Fibroblast of upper back skin (primary cell): ENCODE measurements at places on chromosomes 1 and 21.

GRCh38 chr1:228334226-228334935 is 72.3 kb downstream of the TRIM11 start:
- no peak for DNase-seq

GRCh38 chr1:244067893-244068292 is 16.8 kb downstream of the ZBTB18 start:
- DNase-seq: no peak

GRCh38 chr1:39828734-39829133 is 40.1 kb upstream of the BMP8B start:
- DNase-seq: no peak

- no peak for DNase-seq
Observed at GRCh38 chr21:44499211-44499560, 40.8 kb downstream of the KRTAP10-1 start.

DNA sequence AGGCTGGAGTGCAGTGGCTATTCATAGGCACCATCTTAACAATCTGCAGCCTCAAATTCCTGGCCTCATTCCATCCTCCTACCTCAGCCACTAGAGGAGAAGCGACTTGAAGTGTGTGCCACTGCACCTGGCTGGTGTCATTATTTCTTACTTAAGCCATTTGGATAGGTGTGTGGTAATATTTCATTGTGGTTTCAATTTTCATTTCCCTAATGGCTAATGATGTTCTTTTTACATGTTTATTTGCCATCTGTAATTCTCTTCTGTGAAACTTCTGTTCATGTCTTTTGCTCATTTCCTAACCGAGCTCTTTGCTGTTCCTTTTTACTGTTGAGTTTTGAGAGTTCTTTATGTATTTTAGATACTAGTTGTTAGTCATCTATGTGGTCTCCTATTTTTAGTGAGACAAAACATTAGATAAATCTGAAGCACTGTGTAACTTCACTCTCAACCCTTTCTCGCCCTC is 66.8 kb downstream of the SLC27A3 start:
- DNase-seq: no peak

- no peak for DNase-seq
Observed at GRCh38 chr1:92544756-92545165, 58.0 kb upstream of the GFI1 start.

GRCh38 chr1:106756752-106757151 is 299.7 kb upstream of the PRMT6 start:
- DNase-seq: peak; percentile 78
